ENCODE measurements at places on chromosomes 4 and X. TPM values are rescaled to one million over a fixed set of nuclear protein-coding genes. Genes with fewer than 3 reads are reported as not detected.

DNA sequence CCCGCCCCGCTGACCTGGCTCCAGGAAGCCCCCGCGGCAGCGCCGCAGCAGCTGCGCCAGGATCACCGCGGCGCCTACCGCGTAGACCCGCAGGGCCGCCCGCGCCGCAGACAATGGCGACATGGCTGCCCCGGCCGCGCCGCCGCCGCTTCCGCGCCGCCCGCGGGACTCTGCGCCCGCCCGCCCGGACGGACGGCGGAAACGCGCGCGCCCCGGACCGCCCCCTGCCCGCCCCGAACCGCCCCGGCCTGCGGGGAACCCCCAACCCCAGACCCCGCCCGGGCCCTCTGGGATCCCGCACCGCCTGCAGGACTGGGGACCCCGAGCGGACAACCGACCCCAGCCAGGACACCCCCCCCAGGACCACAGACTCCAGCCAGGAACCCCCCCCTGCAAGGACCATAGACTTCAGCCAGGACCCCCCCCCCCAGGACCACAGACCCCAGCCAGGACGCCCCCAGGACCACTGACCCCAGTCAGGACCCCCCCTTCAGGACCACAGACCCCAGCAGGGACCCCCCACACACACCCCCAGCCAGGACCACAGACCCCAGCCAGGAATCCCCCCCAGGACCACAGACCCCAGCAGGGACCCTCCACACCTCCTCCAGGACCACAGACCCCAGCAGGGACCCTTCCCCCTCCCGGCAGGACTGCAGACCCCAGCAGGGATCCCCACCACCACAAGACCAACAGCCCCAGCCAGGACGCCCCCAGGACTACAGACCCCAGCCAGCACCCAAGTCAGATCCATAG lies at the start of the genes DHRSX and ZBED1:
DHRSX (minus strand) TSS at position 174 of the 756 bp plus-strand sequence; CDS start at position 123, 51 bp downstream.
ZBED1 (minus strand) TSS at position 174 of the 756 bp plus-strand sequence. CDS start 10,257 bp downstream, outside the sequence.
- no peaks in the 10 kb centered on the region for H3K36me3 ChIP-seq
- peak; percentile 54 for DNase-seq
- peak within 1 kb of the TSS; percentile 81 for H3K27ac ChIP-seq
- H3K4me1 ChIP-seq, result peaks cover 19% of the 10 kb centered on the region
- peak within 1 kb of the TSS; percentile 71 for H3K4me3 ChIP-seq

PALLD gene
- 9.5 TPM for total RNA-seq

DNA sequence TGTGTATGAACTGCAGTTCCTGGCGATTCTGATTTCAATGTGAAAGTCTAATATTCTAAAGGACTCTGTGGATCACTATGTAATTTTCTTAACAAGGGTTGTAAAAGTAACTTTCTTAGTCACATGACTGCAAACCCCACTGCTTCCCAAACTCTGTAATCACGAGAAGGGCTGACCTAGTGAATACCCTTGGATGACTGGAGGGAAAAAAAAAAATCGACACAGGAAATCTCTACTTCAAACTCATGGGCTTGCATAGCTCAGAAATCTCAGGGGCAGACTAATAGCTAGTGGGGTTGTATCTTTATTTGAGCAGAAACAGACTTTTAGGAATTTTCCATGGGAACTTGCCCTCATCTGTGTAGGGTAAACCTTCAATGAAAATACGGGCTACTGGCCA lies 4.8 kb upstream of the MXRA5 start:
- no peaks in the 10 kb centered on the region for H3K36me3 ChIP-seq
- DNase-seq, result no peak
- no peaks in the 10 kb centered on the region for H3K27me3 ChIP-seq
- no peaks in the 10 kb centered on the region for H3K4me1 ChIP-seq
- no peak overlapping the region for H3K4me3 ChIP-seq

DNA sequence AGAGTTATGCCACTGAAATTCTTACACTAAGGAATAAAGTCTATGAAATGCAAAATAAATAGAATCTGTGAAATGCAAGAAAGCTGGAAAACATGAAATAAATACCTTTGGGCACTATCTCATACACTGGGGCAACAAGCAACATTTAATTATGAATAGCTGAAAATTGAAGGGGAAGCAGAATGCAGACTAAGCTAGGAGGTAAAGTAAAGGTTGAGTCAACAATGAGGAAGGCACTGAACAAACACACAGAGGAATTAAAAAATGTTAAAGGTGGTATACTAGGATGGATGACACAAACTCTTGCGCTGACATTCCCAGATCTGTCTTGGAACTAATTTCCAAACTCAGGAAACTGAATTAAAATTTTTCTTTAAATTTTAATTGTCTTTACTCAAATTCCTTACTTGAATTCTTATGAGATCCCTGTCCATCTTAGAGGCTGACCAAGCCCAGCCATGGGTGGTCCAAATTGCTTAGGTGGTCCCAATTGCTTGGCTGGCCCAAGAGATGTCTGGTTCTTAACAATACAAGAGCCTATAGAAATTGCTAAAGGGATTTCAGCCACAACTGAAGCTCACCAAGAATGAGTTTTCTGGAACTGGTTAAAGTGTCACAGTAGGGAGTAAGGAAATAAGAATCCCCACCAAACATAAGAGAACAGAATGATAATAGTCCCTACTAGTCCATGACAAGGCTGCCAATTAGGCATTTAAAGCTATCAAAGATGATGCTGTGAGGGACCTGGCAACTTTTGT lies 41.3 kb upstream of the ZCCHC13 start:
- DNase-seq, result no peak
- no peak overlapping the region for H3K4me3 ChIP-seq
- H3K27me3 ChIP-seq, result no peaks in the 10 kb centered on the region
- H3K27ac ChIP-seq, result no peak overlapping the region

CPEB2 gene
- total RNA-seq, result 9.2 TPM
